ENCODE measurements at places on chromosomes 2 and 18.
A peak's percentile ranks its signal among the peaks of the same experiment; 100 is the strongest.

DNA sequence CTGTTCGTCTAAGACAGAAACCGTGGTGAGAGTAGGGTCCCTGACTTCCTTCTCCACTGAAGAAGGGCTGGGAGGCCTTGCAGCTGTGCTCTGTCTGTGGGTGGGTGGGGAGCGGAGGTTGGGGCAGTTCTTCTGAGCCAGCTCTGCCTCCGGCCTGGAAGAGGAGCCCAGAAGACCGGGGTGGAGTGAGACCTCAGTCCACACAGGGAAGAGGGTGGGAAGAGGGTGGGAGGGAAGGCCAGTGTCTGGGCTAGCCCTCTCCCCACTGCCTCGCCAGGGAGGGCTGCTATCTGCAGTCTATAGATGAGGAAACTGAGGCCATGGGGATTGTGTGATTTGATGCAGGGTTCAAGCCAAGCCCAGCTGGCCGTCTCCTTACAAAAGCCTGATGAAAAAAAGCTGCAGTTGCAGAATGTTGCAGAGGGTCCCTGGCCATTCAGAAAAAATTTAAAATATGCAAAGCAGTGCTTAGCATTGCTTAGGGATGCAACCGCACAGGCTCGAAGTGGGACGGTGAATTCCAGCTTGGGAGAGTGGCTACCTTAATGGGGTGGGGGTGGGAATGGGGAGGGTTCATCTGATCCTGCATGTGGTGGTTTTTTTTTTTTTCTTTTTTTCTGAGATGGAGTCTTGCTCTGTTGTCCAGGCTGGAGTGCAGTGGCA lies 181.6 kb upstream of the HS6ST1 start:
- DNase-seq: no peak

DNA sequence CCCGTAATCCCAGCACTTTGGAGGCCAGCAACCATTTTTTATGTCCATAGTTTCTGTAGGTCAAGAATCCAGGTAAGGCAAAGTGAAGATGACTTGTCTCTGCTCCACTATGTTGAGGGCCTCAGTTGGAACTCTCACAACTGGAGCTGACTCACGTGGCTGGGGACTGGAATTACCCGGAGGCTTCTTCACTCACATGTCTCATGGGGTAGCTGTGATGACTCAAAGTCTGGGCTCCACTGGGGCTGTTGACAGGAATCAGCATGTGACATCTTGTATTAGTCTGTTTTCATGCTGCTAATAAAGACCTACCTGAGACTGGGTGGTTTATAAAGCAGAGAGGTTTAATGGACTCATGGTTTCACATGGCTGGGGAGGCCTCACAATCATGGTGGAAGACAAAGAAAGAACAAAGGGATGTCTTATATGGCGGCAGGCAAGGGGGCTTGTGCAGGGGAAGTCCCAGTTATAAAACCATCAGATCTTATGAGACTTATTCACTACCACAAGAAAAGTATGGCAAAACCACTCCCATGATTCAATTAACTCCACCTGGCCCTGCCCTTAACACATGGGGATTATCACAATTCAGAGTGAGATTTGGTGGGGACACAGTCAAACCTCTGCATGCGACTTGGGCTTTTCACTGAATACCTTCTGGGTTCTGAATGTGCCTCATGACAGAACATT lies 7.8 kb upstream of the PPP1R1C start:
- peak; percentile 90 for DNase-seq

DNA sequence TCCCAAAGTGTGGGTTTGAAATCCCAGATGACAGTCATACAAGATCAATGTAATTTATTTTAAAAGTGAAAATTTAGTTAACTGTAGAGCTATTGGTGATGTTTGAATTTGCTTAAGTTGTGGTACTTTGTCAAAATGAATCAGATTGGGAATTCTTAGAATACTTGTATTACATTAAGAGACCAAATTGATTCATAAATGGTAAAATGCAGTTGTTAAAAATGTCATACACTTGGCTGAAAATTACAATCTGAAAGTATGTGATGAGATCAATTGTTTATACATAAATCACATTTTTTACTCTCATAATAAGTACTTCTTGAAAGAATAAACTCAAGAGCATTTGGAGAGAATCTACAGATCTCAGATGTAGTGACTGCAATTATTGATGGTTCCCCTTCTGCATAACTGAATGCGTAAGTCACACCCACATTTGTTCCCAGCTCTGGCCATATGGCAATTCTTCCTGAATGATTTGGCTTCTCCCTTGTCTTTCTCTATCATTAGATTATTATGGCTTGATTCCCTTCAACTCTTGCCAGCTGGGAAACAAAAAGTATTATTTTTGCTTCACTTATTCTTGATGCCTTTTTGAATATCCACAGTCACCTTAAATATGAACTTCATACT lies 558.5 kb downstream of the CPS1 start:
- no peak for DNase-seq

- peak; percentile 48 for DNase-seq
Measured at GRCh38 chr2:42101206-42102023, 53.6 kb downstream of the PKDCC start.

GRCh38 chr2:16950436-16950835 lies 284.8 kb upstream of the CYRIA start:
- no peak for DNase-seq

DNA sequence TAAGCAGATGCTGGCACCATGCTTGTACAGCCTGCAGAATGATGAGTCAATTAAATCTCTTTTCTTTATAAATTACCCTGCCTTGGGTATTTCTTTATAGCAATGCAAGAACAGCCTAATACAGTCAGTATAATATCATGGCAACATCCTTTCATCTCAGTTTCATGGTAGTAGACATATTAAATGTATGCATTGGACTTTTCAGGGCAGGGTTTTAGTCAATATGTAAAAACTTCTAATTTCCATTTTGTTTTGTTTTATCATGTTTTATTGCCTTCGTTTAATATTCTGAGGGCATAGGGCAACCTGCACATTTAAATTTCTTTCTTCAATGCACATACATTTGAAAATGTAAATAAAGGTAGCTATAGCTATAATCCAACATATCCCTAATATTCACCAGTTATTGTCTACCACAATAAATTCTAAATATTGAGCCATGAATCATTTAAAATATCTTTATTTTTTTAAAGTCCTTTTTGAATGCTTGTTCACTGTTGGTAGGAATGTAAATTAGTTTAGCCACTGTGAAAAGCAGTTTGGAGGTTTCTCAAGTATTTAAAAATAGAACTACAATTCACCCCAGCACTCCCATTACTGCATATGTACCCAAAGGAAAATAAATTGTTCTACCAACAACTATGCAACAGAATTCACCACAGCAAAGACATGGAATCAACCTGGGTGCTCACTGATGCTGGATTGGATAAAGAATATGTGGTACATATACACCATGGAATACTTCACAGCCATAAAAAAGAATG lies 41.8 kb upstream of the GRB14 start:
- DNase-seq: no peak

DNA sequence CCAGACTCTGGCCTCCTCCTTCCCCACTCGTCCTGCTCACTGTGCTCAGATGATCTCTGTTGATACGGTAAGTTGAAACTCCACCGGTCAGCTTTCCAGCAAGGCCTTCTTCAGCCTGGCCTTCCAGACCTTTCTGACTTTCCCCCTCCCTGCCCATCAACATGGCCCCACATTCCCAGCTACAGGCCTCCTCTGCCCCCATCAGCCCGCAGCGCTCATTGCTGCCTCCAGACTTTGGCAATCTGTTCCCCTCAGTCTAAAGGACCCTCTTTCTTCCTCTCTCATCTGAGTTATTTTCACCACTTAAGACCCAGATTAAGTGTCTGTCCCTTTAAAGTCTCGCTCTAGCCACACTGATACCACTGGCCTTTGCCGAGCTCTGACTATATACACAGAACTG lies 10.6 kb downstream of the LOXHD1 start:
- no peak for DNase-seq

DNA sequence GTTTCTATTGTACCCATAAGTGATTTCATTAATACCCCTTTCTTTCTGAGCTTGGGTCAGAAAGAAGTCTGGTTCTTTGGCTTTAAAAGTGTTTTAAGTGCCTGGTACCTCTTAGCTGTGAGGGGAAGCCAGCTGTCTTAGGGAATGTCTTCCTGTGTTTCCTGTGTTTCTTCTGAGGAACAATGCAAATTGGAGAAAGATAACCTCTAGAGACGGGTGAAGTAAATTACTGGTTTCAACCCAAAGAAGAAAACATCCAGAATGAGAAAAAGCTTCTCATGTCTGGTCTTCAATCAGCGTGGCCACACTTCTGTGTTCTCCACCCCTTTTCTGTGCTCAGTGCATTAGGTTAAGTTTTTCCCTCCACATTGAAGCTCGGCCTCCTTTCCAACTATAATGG lies 10.2 kb upstream of the CHN1 start:
- DNase-seq: no peak

DNA sequence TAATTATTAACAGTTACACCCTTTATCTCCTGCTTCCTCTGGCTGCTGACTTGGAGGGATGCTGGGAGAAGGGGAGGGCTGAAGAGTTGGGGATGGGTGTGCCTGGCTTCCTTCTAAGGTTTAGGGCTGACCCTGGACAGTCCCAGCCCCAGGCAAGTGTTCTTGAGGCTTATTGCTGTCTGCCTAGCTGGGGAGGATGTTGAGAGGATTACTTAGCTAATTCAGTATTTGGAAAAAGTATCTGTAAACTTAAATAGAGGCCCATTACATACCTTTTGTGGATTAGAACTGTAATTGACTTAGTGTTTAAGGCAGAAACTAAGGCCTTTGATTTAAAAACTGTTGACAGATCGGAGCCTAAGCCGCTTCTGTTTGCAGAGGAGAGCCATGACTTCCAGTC lies 67.6 kb downstream of the AGAP1 start:
- DNase-seq: no peak

GRCh38 chr18:45540125-45540524 lies 75.2 kb upstream of the SLC14A2 start:
- DNase-seq: no peak

DNA sequence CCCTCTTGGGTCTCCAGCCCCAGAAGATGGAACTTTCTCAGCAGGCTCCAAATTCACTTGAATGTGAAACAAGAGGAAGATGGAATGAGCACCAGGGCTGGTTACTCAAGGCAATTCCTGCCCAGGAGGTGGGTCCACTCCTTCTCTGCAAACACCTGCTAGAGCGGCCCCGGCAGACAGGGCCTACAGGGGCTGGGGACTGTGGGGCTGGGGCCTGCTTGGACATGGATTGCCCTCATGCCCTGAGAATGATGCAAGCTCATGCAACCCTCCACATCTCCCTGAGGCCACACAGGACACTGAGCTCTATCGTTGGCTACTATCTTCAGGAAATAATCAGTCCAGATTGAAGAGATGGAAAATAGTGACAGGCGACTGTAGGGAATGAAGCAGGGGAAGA lies 39.1 kb downstream of the TFCP2L1 start:
- DNase-seq: no peak

GRCh38 chr2:72770879-72771461 lies 54.9 kb downstream of the EXOC6B start:
- DNase-seq: peak; percentile 67

DNA sequence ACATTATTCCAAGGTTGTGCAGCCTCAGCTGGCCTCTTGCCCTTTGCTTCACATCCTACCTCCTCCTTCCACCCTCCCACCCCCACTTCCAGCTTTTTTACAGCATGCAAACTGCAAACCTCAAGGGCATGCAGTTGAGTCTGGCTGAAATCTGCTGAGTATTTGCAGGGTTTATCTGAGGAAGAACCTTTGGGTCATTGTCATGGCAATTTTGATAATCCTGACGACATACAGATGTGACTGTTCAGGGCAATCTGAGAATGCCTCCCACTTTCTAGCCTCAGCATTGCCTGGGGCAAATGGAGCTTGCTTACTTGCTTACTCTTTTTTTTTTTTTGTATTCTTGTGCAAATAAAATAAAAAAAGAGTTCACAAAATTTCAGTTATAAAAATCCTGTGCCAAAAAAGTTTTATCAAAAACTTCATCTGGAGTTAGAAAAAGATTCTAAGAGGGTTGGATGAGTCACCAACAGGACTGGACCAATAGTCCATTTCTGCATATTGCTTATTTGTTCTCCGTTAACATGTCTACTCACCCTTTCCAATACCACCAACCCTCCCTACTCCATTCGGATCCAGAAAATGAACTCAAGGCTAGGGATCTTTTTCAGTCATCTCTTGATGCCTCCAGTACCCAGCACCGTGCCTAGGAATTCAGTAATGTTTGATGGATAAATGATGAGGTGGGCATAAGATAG lies 23.6 kb upstream of the LHCGR start:
- no peak for DNase-seq

DNA sequence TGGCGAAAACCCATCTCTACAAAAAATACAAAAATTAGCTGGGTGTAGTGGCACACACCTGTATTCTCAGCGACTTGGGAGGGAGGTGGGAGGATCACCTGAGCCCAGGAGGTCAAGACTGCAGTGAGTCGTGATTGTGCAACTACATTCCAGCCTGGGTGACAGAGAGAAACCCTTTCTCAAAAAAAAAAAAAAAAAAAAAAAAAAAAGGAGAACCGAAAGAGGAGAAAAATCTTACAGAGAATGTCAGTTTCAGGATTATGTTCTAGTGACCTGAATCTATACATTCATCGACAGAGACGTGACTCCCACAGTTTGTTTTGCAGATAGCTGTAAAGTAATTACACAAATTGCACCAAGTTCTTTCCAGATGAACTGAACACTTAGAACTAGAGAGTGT lies 187.8 kb downstream of the FTCDNL1 start:
- DNase-seq: no peak

GRCh38 chr2:234341306-234341985 lies 155.4 kb downstream of the ARL4C start:
- no peak for DNase-seq

DNA sequence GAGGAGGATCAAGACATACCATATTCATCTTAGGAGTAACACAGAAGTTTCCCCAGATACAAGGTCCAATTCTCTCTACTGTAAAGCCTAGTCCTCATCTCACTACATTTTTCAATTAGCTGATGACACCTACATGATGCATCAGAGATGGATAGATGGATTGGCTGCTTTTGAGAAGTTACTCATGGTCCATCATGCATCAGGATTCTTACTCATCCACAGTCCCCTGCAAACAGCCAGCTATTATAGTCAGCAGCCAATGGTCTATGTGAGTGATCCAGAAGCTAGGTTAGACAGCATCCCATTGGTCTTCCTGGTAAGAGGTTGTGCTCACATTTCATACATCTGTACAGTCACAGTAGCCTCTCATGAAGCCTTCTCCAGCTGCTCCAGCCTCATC lies 154.5 kb upstream of the NRP2 start:
- peak; percentile 9 for DNase-seq

GRCh38 chr2:176814740-176815367 lies 397.7 kb upstream of the HNRNPA3 start:
- DNase-seq: peak; percentile 20

DNA sequence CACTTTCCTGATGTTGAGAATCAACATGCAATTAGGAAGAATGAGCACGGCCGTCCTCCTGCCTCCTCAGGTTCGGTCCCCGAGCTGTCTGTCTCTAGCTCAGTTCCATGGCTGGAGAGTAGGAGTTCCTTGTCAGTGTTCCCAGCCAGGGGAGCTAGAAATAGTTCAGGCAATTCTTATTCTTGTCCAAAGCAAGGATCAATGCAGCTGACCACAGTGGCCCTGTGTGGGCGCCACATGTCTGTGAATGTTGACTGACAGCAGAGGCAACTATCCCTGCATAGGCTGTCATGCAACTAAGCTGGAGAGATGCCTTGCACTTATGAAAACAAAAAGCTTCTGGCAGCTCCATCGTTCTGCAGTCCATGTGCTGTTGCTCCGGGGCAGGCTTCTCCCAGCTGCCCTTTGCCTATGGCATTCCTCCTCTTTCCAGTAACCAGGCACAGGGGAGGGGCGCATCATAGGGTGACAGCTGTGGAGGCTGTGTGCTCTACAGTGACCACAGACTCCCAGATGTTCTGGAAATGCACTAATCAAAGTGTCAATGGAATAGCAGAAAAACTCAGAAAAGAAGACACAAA lies 58.7 kb downstream of the PDCL3 start:
- no peak for DNase-seq

- DNase-seq: peak; percentile 64
Measured at GRCh38 chr2:119283873-119284331, 60.3 kb downstream of the STEAP3 start.

Data from RWPE1 (cell line).